Astrocyte (in vitro differentiated cells and primary cell): ENCODE measurements at places on chromosomes 1 and 21. TPM values are rescaled to one million over a fixed set of nuclear protein-coding genes. Genes with fewer than 3 reads are reported as not detected.
A peak's percentile ranks its signal among the peaks of the same experiment; 100 is the strongest.

DNA sequence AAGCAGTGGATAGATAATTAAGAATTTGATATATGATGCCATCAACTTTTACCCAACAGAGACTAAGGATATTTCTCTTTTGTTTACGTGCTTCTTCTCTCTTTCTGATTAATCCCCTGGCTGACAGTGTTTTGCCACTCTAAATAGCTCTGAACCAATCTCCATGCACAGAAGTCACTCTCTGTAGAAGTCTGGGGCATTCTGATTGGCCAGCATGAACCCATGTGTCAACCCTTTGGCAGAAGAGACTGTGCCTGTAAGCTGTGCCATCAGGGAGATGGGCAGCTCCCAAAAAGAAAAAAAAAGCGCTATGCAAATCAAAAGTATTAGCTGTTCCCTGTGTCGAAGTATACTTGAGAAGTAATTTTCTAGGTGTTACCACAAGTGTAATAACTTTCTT lies 34.1 kb upstream of the NRIP1 start:
- H3K27ac ChIP-seq, result no peak overlapping the region
- H3K4me1 ChIP-seq, result no peaks in the 10 kb centered on the region
- H3K4me3 ChIP-seq, result no peak overlapping the region
- no peak for DNase-seq
- H3K36me3 ChIP-seq, result no peaks in the 10 kb centered on the region

- no peaks in the 10 kb centered on the region for H3K27me3 ChIP-seq
- H3K27ac ChIP-seq, result peak overlapping the region; percentile 17
- no peak overlapping the region for H3K4me3 ChIP-seq
- H3K4me1 ChIP-seq, result peaks cover 40% of the 10 kb centered on the region
- peak; percentile 84 for DNase-seq
These were observed 20.9 kb downstream of the SDC3 start for GRCh38 chr1:30887485-30888315.

DNA sequence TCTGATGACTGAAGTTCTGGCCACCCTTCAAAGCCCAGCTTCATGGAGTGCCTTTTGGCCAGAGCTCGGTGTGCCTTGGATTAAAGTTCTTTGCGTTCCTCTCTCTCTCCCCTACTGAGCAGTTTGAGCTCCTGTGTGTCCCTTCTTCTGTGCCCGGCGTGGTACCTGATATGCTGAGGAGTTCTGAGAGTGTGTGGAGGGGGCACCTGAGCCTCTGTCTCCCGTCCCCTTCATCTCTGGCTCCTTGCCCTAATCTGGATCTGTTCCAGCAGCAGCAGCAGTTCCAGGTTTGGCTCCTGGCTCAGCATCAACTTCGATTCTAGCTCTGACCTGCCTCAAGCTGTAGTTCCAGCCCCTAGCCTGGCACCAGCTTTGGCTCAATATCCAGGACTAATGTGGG lies 25.1 kb upstream of the MYCL start:
- no peak for DNase-seq
- H3K27ac ChIP-seq, result no peak overlapping the region
- no peaks in the 10 kb centered on the region for H3K36me3 ChIP-seq

- no peak for DNase-seq
- H3K4me1 ChIP-seq, result no peaks in the 10 kb centered on the region
- H3K4me3 ChIP-seq, result peak overlapping the region; percentile 90
- no peaks in the 10 kb centered on the region for H3K36me3 ChIP-seq
- H3K27me3 ChIP-seq, result no peaks in the 10 kb centered on the region
These were observed 894 bp upstream of the TSEN15 start for GRCh38 chr1:184050636-184051035.

DNA sequence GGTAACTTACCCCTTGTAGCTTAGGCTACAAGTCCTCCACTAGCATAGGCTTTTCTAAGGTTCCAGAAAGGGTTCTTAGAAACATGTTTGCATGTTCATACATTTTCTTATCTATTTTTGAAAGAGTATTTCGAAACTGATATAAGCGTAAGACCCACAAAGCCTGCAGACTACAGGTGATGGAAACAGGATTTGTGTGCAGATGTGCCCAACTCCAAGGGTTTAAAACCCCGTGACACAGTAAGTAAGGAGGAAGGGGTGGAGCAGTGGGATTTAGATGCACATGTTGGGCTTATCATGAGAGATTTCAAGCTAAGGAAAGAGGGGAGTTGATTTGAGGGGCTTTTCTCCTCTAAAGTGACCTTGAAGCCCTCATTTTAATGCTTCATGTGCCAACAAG lies 164.7 kb downstream of the LTN1 start:
- no peak overlapping the region for H3K4me3 ChIP-seq
- no peak overlapping the region for H3K27ac ChIP-seq
- peaks cover 3% of the 10 kb centered on the region for H3K4me1 ChIP-seq
- no peaks in the 10 kb centered on the region for H3K36me3 ChIP-seq
- no peaks in the 10 kb centered on the region for H3K27me3 ChIP-seq
- no peak for DNase-seq

GRCh38 chr1:224542783-224543440 lies 73.2 kb upstream of the CNIH3 start:
- no peaks in the 10 kb centered on the region for H3K27me3 ChIP-seq
- peak overlapping the region; percentile 35 for H3K4me3 ChIP-seq
- H3K36me3 ChIP-seq, result no peaks in the 10 kb centered on the region
- peak; percentile 100 for DNase-seq

DNA sequence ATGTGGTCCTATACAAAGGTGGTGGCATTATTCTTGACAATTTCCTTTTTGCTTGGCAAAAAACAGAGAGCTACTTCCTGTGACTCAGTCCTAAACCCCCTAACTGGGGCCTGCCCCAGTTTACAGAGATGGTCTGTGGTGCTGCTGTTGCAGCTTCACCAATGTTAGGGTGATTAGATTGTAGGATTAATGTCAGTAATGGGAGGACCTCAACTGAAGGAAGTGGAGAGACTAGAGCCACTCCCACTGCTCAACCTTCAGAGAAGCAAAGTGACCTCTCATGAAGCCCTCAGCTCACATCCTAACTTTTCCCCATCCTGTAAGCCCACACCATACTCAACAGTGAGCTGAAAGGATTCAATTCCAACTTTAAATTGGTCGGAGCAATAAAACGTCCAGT lies 3.6 kb downstream of the S100A6 start:
- H3K4me1 ChIP-seq, result peaks cover 41% of the 10 kb centered on the region
- no peak overlapping the region for H3K4me3 ChIP-seq
- no peak for DNase-seq
- H3K36me3 ChIP-seq, result no peaks in the 10 kb centered on the region
- H3K27ac ChIP-seq, result no peak overlapping the region
- no peaks in the 10 kb centered on the region for H3K27me3 ChIP-seq

- H3K4me3 ChIP-seq, result no peak overlapping the region
- DNase-seq, result peak; percentile 86
- H3K27ac ChIP-seq, result peak overlapping the region; percentile 35
These were observed 48.7 kb downstream of the SPAG17 start for GRCh38 chr1:118136187-118136941.

DNA sequence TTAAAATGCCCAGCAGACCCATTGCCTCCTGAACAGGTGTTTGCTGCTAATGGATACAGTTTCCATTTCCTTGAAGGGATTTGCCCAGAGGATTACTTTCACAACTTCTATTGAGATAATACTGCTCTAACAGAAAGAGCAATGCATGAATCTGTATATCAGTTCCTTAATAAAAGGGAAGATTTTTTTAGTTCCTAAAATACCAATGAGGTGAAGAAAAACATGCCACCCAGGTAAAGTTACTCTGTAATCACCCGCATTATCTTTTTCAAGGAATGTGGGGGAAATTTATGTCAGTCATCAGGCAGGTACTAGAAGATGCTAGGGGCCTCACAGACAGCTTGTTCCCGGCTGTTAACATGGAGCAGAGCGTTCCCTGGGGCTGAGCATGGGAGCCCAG lies 41.1 kb downstream of the KCNJ15 start:
- H3K4me1 ChIP-seq, result peaks cover 24% of the 10 kb centered on the region
- H3K4me3 ChIP-seq, result no peak overlapping the region
- no peaks in the 10 kb centered on the region for H3K27me3 ChIP-seq
- DNase-seq, result no peak
- H3K27ac ChIP-seq, result peak overlapping the region; percentile 7

GRCh38 chr1:204842892-204843291 lies 27.8 kb upstream of the NFASC start:
- no peak overlapping the region for H3K27ac ChIP-seq
- no peaks in the 10 kb centered on the region for H3K27me3 ChIP-seq
- peaks cover 8% of the 10 kb centered on the region for H3K4me1 ChIP-seq

DNA sequence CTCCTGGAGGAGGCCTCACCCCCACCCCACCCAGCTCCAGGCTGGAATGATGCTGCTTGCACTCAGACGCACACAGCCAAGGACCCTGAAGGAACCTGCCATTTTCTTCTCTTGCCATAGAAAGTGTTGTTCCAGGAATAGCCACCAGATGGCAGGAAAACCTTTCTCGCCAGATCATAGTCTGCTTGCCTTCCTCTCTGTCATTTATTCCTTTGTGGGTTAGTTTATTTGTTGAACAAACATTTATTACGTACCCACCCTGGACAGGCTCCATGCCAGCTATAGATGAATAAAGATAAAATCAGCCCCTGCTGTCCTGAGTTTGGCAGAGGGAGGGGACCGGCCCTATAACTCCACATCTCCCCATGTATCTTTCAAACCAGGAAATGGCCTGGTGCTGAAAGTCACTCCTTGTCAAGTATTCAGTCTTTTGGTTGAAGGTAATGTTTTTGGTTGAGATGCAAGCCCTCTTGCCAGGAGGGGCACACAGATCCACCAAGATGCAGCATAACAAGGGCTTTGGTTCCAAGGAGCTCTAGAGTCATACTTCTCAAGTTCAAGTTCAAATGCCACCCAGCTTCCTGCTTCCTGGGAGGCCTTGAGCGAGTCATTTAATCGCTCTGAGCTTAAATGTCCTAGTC lies 7.0 kb upstream of the KCNC4 start:
- H3K4me1 ChIP-seq, result peaks cover 10% of the 10 kb centered on the region
- H3K27ac ChIP-seq, result no peak overlapping the region

The SPATA46 gene
- total RNA-seq, result not detected in 2 replicates

The BSND gene
- total RNA-seq, result not detected in 2 replicates

The UBIAD1 gene
- total RNA-seq, result 15.4 and 15.5 TPM in 2 replicates

The MPL gene
- not detected in 2 replicates for total RNA-seq

The VPS26C gene
- 47.2 and 52.9 TPM in 2 replicates for total RNA-seq

The SLC45A1 gene
- total RNA-seq, result 0.95 and 1.0 TPM in 2 replicates

The GPX7 gene
- total RNA-seq, result 4.2 and 5.7 TPM in 2 replicates

The BLACAT1 gene
- total RNA-seq, result 2.2 and 2.3 TPM in 2 replicates

The IQGAP3 gene
- 1.9 and 2.2 TPM in 2 replicates for total RNA-seq

The C1orf87 gene
- not detected in 2 replicates for total RNA-seq

The KDM1A gene
- total RNA-seq, result 110 TPM in 2 replicates

The SUSD4 gene
- 9.2 and 18.8 TPM in 2 replicates for total RNA-seq

The PLCH2 gene
- total RNA-seq, result 2.0 and 2.2 TPM in 2 replicates
